ENCODE measurements at places on chromosomes 2 and 18.
A peak's percentile ranks its signal among the peaks of the same experiment; 100 is the strongest.

DNA sequence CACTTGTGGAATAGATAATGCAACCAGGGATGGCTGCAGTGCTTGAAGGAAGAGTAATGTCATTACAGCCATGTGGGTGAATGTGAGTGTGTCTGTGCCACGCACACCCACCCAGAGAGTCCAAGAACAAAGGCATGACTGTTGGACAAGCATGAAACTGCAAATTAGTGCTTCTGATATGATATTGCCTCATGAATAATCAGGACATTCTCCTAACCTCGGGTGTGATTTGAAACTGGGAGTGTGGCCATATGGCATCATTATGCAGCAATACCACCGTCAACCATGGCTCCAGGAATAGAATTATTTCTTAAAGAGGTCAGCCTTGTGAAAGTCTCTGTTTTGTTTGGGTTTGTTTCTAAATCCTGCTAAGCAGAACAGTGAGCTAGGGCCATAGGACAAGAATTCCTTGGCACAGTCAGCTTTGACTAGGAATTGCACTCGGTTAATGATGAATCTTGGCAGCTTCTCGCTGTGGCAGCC lies 678.0 kb upstream of the RAB6C start:
- no peak for DNase-seq
- no peaks in the 10 kb centered on the region for H3K27me3 ChIP-seq
- no peak overlapping the region for H3K27ac ChIP-seq
- H3K36me3 ChIP-seq = no peaks in the 10 kb centered on the region
- no peaks in the 10 kb centered on the region for H3K4me1 ChIP-seq
- no peak overlapping the region for H3K4me3 ChIP-seq

- H3K4me3 ChIP-seq = no peak overlapping the region
- no peak for DNase-seq
- peaks cover 7% of the 10 kb centered on the region for H3K27me3 ChIP-seq
- H3K27ac ChIP-seq = no peak overlapping the region
Observed at GRCh38 chr18:7291046-7291445, 60.2 kb downstream of the LRRC30 start.

DNA sequence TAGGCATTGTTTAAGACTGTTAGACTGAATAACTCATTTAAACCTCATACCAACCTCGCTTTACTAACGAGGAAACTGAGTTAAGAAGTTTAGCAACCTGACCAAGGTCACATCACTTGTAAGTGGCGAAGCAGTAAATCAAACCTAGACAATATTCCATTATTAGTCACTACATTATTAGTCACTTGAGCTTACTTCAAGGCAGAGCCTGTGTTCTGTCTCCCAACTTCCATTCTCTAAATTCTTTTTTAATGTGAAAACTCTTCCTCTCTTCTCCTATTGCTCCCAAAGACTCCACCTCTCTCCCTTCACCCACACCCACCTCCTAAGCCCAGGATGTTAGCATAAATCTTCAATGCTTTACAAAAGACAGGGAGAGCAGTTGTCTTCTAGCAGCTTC lies 156.5 kb downstream of the ARL6IP6 start:
- H3K4me3 ChIP-seq = no peak overlapping the region
- no peak overlapping the region for H3K27ac ChIP-seq
- no peak for DNase-seq
- H3K36me3 ChIP-seq = no peaks in the 10 kb centered on the region

DNA sequence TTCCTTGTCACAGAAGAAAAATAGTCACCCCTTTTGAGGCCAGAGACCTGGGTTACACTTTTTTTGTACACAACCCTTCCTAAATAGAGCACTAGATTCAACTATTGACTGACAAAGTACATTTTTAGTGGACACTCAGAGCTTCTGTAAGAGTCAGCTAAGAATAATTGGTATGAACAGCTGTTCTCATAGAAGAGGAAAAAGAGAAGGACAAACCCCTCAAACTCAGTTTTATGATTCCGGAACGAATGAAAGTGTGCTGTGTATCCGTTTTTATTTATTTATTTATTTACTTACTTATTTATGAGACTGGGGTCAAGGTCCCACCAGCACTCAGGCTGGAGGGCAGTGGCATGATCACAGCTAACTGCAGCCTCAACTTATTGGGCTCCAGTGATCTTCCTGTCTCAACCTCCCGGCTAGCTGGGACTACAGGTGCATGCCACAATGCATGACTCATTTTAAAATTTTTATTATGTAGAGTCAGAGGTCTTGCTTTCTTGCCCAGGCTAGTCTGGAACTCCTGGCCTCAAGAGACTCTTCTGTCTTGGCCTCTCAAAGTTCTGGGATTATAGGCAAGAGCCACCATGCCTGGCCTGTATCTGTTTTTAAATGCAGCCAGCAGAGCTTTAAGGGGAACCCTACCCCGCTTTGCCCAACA lies 36.0 kb upstream of the FZD5 start:
- H3K4me1 ChIP-seq = peaks cover 16% of the 10 kb centered on the region
- no peaks in the 10 kb centered on the region for H3K36me3 ChIP-seq
- no peaks in the 10 kb centered on the region for H3K27me3 ChIP-seq
- no peak overlapping the region for H3K4me3 ChIP-seq
- DNase-seq = peak; percentile 66
